ENCODE measurements at places on chromosomes 5 and 9.

- no peak for DNase-seq
Measured at GRCh38 chr9:74643303-74643923, 146.3 kb downstream of the RORB start.

DNA sequence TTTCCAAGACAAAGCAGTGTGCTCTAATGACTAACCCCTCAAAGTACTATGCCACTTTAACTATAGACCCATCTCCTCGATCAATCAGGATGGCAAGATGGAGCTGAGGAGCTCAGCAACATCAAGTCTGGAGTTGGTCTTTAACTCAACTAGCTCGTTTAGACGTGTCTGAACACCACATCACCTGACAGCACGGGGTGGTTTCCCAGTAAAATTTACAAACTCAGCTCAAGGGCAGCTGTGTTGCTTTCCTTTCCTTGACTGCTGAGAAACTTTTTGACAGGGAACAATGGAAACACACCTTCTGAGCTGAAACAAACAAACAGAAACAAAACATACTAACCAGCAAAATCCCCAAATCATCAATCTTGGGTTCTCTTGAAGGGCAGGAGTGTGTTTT is 202.5 kb downstream of the NTRK2 start:
- no peak for DNase-seq

DNA sequence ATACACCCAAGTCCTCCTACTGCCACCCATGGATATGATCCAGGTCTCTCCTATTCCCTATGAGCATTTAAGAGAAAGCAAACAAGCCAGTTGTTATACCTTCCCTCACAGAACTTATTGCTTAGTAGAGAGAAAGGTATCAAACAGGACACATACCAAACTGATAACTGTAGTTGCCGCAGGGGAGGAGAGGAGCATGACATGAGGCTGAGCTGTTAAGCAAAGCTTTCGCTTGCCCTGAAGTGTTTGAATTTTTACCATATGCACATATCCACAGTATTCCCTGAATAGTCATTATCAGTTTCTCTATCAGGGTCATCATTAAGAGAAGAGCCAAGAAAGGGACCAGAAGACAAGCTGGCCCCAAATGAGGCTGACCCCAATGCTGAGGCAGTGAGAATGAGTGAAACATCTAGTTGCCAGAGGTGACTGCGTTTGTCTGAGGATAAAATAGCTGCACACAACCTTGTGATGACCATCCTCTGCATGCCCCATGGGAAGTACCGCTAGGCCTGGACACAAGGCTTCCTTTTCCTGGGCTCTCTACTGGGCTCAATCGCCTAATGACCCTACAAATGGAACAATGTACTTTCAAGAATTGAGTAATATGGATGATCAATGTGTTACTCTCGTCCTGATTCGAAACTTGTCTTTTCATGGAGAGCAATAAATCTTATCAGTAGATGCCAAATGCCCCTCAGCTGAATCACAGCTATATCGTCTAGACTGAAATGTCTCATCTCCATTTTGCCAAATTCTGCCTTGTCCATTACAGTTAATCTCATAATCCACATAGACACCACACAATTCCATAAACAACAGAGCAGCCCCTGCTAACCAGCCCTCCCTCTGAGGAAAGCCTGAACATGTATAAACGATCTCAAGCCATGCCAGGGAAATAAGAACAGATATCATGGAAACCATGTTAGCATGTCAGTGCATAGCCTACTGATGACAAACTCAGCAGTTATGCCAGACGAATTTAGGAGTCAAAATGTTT is 4.3 kb upstream of the IFNK start:
- no peak for DNase-seq

DNA sequence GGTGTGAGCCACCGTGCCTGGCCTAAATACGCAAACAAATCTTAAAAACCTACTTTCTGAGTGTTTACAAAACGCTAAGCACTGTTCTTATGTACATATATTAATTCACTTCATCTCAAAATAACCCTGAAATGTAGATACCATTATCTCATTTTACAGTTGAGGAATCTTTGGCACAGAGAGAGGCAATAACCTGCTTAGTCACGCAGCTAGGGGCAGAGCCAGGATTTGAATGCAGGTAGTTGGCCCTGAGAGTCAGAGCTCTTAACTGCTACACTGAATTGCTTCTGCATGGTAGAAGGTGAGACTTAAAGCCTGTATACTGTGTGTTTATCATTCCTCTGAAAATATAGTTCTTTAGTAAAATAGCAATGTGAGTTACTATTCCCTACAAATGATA is 21.9 kb downstream of the ARHGEF37 start:
- DNase-seq = no peak

DNA sequence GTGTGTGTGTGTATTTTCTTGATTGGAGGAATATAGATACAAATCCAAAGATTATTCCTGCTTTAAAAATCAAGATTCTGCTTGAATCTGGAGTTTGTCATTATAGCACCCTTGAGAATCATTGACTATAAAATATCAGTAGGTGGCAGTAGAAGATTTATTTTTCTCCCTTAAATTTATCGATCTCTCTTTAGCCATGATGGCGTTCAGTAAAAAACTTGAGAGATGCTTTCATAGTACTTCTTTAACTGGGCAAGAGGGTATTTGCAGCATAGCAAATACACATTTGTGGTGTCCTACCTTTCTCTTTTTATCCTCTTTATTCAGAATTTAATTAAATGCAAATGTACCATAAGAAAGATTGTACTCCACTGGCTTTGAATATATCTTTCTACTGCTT is 307.7 kb downstream of the ADGRV1 start:
- DNase-seq = peak; percentile 62

GRCh38 chr9:37503736-37504135 is 18.0 kb downstream of the POLR1E start:
- DNase-seq = no peak

- DNase-seq = no peak
Measured at GRCh38 chr9:99811172-99811571, 10.5 kb upstream of the NR4A3 start.

- no peak for DNase-seq
Measured at GRCh38 chr5:83244516-83244915, 167.2 kb downstream of the XRCC4 start.

DNA sequence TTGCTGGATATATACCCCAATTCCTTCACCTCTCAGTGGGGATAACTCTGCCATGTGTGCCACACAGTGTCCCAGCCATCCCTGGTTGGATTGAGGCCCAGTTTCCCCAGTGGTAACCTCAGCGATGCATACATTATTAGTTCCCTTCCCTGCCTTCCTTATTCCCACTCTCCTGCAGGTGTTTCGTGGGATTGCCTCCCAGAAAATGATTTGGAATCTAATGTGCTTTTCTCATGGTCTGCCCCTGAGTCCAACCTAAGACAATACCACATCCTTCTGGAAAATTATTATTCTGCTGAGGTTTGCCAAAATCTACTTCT is 8.4 kb upstream of the SPINK4 start:
- DNase-seq = no peak

DNA sequence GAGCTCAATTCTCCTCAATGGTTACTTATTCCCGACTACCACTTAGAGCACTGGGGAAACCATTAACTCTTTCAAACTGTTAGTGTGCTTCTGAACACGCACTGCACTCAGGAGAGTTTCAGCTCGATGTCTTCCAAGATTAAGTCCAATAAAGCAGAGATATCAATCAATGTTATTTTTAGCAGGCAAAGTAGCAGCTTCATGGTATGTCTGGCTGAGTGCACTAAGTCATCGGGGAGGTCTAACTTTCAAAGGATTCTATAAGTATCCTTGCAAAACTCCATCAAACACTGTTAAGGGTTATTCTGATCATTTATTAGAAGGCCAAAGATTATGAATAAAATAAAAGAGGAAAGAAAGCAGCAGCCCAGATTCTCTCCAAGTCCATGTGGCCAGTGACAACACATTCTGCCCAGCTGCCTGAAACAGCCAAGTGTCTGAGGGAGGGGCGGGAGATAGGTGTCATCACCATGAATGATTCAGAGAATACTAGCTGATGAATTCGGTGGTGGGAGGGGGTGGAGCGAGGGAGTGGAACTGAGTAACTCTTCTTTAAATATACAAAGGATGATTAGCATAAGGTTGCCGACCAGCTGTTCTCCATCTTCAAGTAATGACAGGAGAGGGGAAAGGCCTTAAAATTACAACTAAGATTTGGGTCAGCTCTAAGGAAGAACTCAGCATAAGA is 21.3 kb downstream of the NREP start:
- DNase-seq = no peak

- no peak for DNase-seq
Measured at GRCh38 chr9:24608599-24608998, 62.9 kb upstream of the IZUMO3 start.

- DNase-seq = no peak
Measured at GRCh38 chr9:94872083-94872833, 145.8 kb downstream of the AOPEP start.

- no peak for DNase-seq
Measured at GRCh38 chr9:91334053-91334452, 27.7 kb downstream of the AUH start.

DNA sequence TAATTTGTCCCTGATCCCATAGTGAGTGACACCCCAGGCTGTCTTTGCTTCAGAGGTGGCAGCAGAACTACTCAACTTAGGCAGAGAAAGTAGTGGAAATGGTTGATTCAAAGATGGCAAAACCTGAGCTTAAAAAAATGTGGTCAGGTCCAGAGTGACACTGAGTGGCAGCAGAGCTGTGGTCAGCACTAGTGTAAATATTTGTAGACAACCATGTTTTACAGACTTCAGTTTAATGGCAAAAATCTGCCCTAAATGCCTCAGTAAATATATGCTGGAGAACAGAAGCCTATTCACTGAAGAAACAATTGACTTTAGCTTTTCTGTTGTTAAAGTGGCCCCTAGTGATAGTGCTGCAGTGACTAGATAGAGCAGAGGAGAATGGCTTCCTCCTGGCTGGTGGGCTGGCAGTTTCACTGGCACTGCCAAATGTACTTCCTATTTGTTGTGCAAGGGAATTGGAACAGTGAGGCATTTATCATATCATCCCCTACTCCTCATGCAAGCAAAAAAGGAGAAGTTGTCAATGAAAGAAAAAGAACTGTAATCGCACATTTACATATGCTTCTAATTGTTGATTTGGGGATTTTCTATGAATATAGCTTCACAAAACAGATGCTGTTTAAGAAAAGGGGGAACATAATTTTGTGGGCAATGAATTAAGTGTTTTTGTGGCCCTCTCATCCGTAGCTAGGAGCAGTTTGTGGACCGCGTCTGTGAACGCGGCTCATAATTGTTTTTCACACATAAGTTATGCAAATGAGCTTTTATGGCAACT is 12.0 kb downstream of the PBX3 start:
- DNase-seq = peak; percentile 60

DNA sequence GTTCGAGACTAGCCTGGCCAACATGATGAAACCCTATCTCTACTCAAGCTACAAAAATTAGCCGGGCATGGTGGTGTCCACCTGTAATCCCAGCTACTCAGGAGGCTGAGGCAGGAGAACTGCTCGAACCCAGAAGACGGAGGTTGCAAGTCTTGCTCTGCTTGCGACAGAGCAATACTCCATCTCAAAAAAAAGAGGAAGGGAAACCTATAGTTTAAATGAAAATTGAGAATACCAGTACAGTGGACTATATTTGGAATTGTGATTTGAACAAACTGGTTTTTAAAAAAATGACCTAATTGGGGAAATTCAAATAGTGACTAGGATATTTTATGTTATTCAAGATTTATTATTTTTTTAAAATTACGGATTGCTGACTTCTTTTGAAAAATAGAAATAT is 33.2 kb downstream of the DIAPH1 start:
- DNase-seq = no peak

DNA sequence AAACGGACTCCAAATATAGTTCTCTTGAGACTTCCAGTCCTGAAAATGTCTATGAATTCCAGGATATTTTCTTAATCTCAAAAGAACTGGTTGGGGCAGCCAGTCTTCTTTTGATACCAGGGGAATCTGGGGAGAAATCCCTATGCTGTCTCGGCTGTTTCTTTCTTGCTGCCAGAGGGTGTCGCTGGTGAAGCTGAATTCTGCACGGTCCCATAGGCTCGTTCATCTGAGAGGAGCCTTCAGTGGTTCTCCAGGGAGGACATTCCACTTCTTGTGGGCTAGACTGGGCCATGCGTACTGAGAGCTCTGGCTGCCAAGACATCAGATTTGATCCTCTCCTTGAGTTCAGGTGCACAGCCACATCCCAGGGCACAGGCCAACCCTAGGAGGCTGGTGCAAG is 155.0 kb upstream of the CLINT1 start:
- peak; percentile 69 for DNase-seq

- DNase-seq = peak; percentile 78
Measured at GRCh38 chr5:169098331-169099121, 202.4 kb downstream of the SLIT3 start.

DNA sequence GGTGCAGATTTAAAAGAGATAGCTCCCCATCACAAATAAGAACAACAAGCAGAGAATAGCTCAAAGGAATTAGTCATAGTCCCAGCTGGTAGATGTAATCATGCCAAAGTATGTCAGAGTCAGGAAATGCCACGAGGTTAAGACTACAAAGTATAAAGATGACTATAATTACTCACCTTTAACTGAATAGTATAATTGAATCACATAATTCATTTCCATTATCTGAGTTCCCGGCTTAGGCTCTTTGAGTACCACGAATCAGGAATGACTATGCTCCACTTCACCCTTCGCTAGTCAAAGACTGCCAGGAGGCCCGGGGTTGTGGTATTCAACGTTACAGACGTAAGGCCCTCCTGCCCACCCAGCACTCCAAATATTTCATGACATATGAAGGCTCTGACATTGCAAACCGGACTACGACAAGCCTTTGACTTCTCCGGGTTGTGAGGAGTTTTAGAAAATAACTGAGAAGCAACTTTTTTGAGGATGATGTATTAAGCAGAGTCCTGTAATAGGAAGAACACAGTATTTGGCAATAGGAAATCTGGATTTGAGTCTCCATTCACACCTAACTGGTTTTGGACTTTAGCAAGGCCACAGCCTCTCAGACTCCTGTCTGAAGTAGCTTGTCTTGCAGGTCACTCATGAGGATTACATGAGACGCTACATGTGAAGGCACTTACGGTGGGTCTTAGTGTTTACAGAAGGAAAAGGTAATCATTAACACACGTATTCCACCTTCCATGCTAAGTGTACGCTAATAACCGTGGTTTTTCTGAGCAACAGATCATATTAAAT is 64.6 kb downstream of the ENC1 start:
- no peak for DNase-seq

DNA sequence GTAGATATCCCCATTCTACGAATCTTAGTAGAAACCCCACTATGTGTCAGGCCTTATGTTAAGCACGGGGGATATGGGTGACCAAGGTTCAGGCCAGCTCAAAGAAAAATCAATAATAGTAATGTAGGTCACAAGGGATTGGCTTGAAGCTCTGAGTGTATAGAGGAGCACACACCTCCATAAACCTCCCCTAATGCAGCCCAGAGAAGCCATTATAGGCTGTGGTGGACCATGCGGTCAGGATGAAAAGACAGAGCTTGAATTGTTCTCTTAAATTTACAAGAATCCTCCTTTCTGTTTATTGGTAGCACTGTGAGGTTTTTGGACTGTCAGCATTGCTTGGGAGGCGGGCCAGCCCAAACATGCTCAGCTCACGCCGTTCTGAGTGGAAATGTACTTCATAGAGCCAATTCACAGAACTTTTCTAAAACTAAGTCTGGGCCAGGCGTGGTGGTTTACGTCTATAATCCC is 9.1 kb downstream of the PDE6A start:
- peak; percentile 79 for DNase-seq

GRCh38 chr5:73912821-73913271 is 286.9 kb downstream of the ARHGEF28 start:
- DNase-seq = no peak

- DNase-seq = no peak
Measured at GRCh38 chr5:58751222-58751837, 168.5 kb downstream of the RAB3C start.

Data from SK-MEL-5 (cell line).